CD4-positive, alpha-beta T cell treated with Interleukin-17A for 4 hours (primary cell): ENCODE measurements at places on chromosomes 4 and X.

DNA sequence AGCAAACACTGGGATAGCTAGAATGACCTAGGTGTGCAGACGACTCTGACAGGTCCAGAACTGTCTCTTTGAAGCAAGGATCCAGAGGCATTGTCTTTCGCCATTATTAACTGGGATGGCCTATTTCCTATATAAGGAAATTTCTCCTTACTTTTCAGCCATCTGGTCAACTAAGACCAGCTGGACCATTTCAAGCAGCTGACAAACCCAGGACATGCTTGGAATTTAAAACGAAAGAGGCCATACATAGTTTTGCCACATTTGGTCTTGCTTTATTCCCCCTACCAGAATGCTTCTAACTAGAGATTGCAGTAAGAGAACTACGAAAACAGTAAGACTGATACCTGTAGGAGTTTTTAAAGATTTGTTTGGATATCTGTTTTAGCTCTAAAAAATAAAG, 87.0 kb downstream of the GLRA2 start:
- no peak for DNase-seq

DNA sequence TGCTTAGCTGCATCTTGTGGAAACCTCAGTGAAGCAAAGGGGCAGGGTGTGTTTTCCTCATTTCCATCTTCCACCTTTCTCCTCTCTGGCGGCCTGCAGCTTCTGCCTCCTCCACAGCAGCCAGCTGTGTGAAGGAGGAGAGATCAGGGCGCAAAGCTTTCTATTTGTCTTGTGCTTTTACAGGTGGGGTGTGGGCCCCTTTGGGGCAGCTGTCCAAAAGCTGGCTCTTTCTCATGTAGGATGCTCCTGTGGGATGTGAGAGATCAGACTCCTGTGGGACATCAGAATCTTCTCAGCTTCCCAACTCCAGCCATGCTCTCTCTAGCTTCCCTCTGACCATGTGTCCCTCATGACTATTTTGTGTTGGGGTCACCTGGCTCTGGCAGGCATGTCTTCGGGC, 227.1 kb downstream of the MID1 start:
- DNase-seq = no peak

GRCh38 chr4:25308761-25309160, 3.8 kb upstream of the ZCCHC4 start:
- DNase-seq = no peak

DNA sequence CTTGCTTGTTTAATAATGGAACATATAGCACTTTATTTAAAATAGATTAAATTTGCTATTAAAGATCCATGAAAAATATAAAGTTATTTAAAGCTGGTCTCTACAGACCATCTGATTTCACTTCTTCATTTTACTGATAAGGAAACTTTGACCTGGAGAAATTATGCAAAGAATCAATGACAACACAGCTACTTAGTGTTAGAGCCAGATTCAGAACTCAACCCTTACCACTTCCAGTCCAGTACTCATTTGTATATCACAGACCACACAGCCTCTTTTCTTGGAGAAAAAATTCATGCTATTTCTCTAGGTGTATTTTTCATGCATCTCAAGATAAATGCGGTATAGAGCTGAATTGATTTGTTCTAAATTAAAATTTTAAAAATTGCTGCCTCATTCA, 34.0 kb downstream of the WDFY3 start:
- no peak for DNase-seq

- DNase-seq = no peak
These were observed 1.1 kb downstream of the ZFP42 start for GRCh38 chr4:187996502-187997177.

- DNase-seq = no peak
These were observed 79.9 kb downstream of the CHST7 start for GRCh38 chrX:46653482-46653881.

DNA sequence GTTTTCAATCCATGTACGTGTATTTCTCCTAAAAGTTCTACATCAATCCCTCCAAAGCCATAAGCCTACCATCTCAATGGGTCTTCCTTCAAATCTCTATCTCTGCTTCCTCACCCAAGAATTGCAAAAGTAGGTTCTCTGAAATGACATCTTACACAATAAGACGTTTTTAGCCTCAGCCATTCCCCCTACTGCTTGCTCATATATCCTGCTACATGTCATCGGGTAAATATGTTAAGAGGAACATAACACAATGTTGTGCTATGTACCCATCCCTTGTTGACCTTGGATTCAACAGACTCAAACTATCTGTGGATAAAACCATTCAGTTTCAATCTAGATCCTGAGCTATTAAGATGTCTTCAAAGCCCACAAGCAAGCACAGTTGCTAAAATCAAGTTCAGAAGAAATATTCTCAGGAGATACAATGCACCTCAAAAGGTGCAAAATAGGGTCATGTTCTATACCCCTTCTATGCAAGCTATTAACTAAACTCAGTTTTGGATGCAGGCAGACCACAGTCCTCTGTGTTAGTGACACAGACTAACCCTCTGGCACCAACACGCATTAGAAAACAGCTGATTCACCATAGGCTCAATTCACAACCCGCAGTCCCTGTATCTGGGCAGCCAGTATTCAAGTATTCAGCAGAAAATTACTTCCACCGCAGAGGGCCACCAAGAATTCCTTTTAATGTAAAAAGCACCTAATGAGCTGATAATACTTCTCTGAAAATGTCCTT, 56.8 kb downstream of the CD99L2 start:
- DNase-seq = no peak

DNA sequence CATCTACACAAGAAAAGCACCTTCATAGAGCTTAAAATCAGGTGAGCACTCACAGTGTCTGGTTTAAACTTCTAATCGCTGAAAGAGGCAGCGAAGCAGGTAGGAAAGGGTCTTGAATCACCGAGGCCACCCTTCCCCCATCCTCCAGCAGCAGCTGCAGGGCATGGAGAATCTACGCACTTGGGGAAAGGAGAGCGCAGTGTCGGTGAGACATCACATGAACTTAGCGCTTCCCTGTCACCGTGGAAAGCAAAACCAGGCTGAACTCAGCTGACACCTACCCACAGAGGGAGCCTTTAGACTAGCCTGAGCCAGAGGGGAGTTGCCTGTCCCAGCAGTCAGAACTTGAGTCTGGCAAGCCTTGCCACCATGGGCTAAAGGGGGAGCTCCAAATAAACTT, 197.2 kb upstream of the ZFP42 start:
- DNase-seq = no peak

- DNase-seq = no peak
These were observed 129.2 kb downstream of the FAM53A start for GRCh38 chr4:1554876-1555265.

GRCh38 chrX:117274965-117275364, 812.2 kb upstream of the CT83 start:
- no peak for DNase-seq

DNA sequence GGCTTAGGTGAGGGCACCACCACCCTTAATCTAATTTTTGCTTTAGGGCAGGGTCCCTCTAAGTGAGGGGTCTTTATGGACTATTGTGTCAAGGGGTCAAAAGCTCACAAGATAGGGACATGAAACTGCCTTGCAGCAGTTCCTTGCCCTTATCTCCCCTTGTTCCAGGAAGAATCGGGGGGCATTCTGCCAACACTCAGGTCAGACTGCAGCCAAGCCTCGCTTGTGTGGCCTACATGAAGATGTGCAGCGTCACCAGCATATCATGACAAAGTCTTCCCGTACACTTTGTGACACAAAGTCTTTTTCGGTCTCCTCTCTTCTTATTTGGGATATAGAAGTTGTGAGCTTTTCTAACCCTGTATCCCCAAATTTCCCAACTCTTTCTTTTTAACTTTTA, 17.5 kb upstream of the USP9X start:
- no peak for DNase-seq

GRCh38 chrX:132749406-132749805, 209.0 kb downstream of the HS6ST2 start:
- DNase-seq = no peak

DNA sequence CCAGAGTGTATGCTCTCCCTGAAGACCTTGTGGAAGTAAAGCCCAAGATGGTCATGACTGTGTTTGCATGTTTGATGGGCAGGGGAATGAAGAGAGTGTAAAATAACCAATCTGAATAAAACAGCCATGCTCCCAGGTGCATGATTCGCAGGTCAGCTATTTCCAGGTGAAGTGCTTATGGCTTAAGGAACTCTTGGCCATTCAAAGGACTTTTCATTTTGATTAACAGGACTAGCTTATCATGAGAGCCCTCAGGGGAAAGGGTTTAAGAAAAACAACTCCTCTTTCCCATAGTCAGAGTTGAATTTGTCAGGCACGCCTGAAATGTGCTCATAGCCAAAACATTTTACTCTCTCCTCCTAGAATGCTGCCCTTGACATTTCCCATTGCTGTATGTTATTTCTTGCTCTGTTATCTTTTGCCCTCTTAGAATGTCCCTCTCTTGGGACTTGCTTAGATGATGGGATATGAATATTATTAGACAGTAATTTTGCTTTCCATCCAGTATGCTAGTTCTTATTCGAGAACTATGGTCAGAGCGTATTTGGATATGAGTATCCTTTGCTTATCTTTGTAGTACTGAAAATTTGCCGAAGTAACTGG, 88.6 kb downstream of the PLS3 start:
- DNase-seq = no peak

GRCh38 chr4:56731857-56732256, 50.8 kb upstream of the HOPX start:
- no peak for DNase-seq

GRCh38 chrX:19629541-19629940, 114.2 kb upstream of the MAP3K15 start:
- no peak for DNase-seq

GRCh38 chr4:138035781-138036258, 206.3 kb downstream of the SLC7A11 start:
- no peak for DNase-seq

DNA sequence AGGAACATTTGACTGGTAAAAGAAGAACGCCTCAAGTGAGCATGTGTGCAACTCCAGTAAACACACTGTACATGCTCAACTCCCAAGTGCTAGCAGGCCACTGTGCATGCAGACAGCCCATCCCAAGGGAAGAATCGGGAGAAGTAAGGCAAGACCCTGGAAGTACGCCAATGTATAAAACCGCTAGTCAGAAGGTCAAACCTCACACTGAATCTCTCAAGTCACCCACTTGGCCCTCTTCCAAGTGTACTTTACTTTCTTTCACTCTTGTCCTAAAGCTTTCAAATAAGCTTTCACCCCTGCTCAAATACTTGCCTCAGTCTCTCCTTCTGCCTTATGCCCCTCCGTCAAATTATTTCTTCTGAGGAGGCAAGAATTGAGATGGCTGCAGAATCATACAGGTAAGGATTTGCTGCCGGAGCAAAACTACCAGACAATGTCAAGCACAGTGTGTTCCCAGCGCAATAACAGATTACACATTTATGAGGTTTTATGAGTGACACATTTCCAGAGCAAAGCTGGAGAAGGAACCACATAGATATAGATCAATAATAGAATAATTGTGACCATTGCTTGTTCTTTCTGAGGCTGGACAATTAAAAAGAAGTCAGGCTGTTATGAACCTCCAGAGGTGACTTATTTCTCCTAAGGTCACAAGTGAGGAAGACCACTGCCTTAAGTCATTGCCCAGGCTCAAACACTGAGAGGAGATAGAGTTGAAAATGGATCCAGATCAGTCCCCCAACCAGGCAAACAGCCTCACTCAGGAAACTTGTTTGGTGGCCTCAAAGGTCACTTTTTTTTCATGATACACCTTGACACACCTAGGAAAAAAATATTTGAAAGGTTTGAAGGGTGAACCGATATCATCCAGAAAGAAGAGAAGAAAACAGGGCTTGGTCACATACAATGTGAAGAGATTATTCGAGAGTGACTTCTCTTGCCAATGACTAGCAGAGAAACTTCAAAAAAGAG, 26.3 kb downstream of the CXCL1 start:
- DNase-seq = no peak

- DNase-seq = no peak
These were observed 94.7 kb upstream of the HPF1 start for GRCh38 chr4:169852481-169852880.

- DNase-seq = peak; percentile 48
These were observed 14.4 kb upstream of the ASMTL start for GRCh38 chrX:1466971-1467561.

DNA sequence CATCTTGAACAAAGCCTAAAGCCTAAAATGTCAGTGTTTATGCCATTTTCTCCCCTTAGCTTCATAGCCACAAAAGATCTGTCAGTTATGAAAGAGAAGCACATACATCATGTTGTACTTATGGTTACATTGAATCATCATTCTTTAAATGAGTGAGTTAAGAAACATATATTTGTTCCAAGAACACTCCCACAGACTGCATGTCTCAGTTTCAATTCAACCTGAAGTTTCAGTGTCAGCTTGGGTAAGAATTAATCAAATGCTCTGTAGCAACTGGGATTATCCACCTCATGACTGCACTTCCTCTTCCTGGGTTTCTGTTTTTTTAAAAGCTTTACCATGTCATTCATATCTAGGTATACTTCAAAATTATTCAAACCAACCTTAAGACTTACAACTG, 3.9 kb upstream of the TMPRSS11B start:
- DNase-seq = no peak

GRCh38 chrX:10524578-10524977, 95.8 kb downstream of the MID1 start:
- DNase-seq = no peak

- no peak for DNase-seq
These were observed 52.8 kb downstream of the FHDC1 start for GRCh38 chr4:152988721-152989553.

DNA sequence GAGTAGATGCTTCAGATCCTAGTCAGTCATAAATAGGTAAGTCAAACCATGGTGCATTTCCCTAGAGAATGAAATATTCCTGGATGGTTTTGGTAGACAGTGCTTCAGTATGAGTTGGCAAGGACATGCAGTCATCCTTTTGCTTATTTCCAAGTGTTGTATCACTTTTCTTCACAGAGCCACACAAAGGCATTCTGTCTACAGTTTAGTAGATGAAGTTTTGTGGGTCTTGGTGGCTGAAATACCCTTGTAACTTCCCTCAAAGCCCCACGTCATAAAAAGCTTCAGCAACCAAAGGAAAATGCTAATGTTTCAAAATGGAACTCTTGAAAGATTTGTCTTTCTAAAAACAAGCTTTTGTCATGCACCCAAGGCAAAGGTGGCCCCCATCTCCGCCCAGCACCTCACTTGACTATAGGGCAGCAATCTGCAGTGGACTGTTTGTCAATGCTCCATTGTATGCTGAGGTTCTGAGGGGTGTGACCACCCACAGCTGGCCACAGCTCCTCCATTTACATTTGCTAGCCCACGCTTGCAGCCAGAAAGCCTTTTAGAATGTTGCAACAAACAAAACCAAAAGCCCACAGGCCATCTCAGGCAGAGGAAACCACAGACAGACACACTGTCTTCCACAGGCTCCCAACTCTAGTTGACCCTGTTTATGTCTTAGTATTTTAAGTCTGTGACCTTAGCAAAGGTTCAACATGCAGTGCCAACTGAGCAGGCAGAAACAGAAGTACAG, 87.1 kb upstream of the FAM9C start:
- peak; percentile 37 for DNase-seq

GRCh38 chr4:26802790-26803189, 57.9 kb upstream of the STIM2 start:
- no peak for DNase-seq
